ENCODE measurements at places on chromosomes 2 and 18.

GRCh38 chr2:86781363-86781762, 9.3 kb downstream of the CD8A start:
- no peak for DNase-seq

GRCh38 chr2:237614151-237614720, 13.2 kb upstream of the LRRFIP1 start:
- no peak for DNase-seq

DNA sequence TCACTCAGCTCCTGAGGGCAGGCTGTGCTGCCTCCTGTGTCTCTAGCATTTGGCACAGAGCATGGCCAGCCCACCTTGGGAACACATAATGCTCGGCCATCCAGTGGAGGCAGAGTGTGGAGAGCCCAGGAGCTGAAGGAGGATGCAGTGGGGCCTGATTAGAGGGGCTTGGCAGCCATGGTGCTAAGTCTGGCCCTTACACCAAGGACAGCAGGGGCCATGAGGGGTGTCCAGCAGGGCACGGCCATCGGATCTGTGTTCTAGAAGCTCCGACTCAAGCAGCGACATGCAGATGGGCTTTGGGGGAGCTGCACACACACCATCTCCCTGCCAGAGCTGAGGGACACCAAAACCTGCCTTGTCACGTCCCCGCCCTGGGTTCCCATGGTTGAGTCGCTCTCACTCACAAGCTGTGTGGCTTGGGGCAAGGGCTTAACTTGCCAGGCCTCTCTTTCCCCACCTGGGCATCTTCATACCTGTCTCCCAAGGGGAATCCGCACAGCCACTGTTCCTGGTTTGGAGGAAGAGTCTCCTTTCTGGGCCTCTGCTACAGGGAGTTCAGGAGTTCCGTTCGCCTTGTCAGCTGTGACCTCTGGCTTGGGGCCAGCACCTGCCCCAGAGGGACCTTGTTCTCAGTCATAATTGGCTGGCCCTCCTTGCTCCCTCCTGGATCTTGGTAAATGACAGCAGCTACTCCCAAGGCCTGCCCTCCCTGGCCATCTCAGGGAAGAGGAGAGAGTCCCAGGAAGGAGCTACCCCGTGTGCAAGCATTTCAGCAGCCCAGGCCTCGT, 1.3 kb upstream of the TOGARAM2 start:
- DNase-seq = no peak

DNA sequence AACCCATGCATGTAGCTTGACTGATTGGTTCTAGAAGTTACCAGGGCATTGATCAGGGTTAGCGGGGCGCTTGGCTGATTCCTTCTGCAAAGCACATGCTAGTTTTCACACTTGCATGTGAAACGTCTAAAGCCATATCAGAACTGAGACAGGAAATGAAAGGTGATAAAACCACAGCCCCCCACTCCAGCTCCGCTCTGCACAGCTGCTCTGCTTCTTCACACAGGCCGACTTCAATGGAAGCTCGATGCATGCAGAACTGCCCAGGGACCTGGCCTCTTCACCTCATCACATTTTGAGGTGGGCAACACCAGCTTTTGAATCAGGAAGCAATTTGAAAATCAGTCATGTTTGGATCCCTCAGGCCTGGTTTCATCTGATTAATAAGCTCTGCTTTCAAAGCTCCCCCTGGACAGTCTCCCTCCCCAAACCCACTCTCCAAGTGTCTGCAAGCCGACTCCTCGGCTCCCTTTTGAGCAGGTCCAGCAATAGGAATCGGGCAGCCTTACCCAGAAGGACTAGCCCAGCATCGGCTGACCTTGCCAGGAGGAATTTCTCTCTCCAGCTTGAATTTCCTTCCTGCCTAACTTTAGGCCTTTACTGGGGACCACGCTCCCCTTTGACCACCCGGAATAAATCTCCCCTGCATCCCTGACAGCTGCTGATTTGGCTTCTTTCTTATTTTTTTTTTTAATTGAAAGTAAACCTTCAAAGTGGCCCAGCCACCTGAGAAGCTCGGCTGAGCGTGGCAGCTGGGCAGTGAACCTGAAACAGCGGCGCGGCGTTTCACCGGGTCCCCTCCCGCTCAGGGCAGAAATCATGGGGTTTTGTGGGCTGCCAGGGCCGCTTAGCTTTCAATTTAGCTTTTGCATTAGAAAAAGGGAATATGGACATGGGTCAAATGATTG, 31.7 kb downstream of the HRH4 start:
- peak; percentile 35 for DNase-seq
